Stimulated activated CD4-positive, alpha-beta T cell treated with anti-CD3 and anti-CD28 coated beads, Interleukin-15, amount 100 ng/mL, for 1 hour (primary cell): ENCODE measurements at places on chromosomes 2 and 18.

DNA sequence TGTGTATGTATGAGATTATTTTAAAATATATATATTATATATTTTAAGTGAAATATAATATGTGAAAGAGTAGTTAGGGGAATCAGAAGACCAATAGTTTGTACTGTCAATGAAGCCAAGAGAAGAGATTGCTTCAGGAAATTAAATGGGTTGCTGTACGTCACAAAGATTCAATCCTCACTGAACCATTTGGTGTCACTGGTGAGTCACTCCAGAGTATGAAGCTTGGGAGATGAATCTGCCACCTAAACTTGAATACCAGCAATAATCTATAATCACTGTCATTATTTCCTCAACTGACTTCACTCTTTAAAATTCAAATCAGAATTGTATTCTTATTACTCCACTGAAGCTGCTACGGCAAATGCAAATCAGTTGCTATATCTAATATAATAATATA is 41.9 kb upstream of the SCN9A start:
- no peak for DNase-seq

DNA sequence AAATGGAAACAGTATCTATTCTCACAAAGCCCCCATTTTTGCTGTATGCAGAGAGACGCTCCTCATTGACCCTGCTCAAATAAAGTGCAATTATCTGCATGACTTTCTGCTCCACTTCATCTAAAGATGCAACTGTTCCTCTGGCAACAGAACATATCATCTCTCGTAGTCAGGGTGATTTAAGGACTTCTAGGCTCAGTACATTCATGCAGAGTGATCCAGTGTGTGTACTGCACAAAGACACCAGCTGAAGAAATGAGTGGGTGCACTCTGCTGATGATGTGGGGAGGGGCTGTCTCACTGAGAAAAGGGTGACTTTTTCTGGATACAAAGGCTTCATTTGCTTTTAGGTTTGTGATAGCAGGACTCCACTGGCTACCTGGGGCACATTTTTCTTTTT is 355.2 kb downstream of the GALNT13 start:
- no peak for DNase-seq

DNA sequence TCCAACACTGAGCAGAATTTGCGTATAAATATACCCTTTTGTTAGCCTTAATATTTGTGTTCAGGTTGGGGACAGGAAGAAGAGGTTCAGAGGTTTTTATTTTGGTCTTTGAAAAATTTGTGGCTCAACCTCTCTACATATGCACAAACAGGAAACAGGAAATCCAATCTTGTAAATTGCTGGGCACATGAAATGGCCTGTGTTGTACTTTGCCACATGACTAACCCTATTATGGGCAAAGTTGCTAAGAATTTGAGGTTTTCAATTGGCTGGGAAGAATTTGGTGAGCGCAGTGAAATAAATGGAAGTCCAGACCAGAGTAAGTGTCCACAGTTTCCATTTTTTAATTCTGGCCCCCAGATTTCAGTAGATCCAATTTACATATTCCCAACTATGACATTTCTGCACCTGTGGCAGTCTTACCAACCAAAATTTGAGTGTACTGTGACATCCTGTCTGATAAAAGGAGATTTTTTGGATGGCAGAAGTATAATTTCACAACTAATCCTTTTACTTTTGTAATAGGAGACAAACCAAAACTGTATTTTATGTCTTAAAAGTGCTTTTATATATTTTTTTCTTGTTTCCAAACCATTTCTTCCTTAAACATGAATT is 63.6 kb downstream of the COX7A2L start:
- no peak for DNase-seq

GRCh38 chr2:188079196-188079595 is 212.5 kb upstream of the GULP1 start:
- no peak for DNase-seq

GRCh38 chr18:22981274-22982133 is 48.4 kb downstream of the RBBP8 start:
- no peak for DNase-seq

GRCh38 chr2:177698281-177698680 is 305.7 kb downstream of the AGPS start:
- DNase-seq = no peak

DNA sequence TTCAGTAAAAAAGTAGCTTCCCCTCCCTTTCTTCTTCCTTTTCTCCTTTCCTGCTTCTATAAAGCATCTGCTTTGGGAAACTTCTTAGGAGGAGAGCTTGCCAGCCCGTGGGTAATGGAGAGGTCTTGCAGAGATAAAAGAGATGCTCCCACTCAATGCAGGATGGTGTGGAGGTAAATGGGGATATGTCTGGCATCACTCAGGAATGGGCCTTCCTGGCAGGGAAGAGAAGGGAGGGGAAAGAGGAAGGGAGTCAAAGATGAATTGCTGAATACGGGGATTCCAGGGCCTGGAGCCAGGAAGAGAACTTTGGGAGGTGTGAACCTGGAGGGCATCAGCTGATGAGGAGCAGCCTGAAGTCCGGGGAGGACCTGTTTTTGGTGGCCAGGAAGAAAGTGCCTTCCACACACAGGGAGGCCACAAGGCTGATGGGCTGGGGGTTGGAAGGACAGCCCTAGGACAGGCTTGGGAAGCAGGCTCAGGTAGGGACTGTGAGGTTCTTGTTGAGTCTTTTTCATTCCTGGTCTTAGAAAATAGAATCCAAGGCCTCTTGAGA is 25.2 kb downstream of the IL1B start:
- DNase-seq = no peak

DNA sequence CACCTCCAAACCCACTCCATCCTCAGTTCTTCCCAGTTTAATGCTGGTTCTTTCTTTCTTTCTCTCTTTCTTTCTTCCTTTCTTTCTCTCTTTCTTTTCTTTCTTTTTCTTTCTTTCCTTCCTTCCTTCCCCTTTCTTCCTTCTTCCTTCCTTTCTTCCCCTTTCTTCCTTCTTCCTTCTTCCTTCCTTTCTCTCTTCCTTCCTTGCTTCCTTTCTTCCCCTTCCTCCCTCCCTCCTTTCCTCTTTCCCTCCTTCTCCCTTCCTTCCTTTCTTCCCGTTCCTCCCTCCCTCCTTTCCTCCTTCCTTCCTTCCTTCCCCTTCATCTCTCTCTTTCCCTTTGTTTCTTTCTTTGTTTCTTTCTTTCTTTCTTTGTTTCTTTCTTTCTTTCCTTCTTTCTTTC is 50.9 kb downstream of the PDCL3 start:
- no peak for DNase-seq

DNA sequence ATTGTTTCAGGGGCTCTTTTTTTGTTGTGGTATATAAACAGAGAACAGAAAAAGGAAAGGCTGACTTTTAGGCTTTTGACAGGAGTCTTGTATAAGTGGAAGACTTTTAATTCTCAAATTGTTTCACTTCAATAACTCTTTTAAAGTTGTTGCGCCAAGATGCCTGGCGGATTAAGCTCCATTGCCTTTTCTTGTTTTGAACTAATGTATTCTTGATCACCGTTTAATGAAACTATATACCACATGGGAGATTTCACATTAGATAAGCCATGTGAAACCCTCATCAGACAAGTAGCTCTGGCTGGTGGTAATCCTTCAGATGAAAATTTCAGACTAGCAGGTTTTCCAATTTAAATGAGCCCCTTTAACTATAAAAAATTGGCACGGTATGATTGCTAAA is 257.4 kb downstream of the CCDC178 start:
- DNase-seq = no peak

DNA sequence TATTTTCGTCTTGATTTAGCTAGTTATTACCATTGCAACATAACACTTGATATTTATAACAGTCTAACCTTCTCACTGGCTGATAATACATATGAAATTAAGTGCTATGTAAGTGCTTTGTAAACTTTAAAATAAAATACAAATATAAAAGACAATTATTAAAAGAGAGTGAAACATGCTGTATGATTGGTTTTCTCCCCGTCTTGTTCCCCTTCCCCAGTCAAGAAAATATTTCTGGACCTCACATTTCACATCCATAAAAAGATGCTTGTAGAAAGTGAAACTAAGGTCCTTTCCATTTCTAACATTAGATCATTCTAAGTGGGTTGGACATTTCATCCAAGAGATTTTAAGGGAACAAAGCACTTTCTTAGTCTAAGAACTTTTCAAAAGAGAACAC is 310.2 kb upstream of the LRATD1 start:
- DNase-seq = no peak

- no peak for DNase-seq
Observed at GRCh38 chr18:76507830-76508385, 12.9 kb upstream of the ZNF516 start.

DNA sequence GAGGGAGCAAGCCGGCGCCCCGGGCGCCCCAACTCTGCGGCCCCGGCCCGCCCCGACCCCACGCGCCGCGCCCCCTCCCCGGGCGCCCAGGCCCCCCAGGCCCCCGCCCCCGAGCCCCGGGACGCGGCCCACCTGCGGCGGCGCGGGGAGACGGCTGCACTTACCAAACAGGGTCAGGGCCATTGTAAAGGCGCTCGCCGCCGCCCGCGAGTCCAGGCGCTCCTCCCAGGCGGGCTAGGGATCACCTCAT is 526 bp downstream of the CHN1 start:
- no peak for DNase-seq

- no peak for DNase-seq
Observed at GRCh38 chr2:10272464-10272863, 30.2 kb upstream of the HPCAL1 start.

DNA sequence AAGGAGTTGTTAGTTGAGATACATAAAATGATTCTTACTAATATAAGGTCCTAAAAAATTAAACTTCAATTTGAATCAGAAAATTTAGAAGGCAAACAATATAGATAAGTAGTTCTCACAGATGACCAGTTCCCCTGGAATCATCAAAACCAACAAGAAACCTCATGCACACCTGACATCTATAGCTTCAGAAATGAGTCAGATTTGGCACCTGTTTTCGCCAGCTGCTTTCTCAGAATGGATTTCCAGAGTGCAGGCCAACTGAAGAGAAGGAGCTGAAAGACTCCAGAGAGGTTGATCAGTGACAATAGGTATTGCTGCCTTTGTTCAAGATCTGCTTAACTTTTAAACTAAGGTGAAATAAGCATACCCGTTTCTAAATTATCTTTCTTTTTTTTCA is 192.4 kb downstream of the RDH14 start:
- DNase-seq = no peak

- DNase-seq = no peak
Observed at GRCh38 chr2:30655660-30656059, 151.6 kb downstream of the CAPN13 start.

- no peak for DNase-seq
Observed at GRCh38 chr18:68847219-68847837, 49.4 kb downstream of the CCDC102B start.

DNA sequence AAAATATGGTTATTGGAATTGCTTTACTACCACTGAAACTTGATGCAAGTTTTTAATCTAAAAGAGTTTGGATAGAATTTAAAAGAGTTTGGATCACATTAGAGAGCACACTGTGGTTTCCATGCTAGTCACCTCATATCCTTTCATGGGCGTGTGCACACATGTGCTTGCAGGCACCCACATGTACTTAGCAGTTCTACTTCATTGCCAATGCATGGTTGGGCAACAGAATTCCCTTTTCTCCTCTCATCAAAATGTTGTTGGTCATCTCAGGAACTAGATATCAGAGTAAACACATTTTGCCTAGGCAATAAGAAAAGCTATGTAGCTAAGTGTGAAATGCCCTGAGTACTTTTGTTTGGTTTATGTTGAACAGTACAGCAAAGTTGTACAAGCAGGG is 254.1 kb upstream of the RASGRP3 start:
- DNase-seq = no peak

- DNase-seq = no peak
Observed at GRCh38 chr2:217977840-217978535, 24.8 kb downstream of the TNS1 start.

GRCh38 chr2:162521871-162522650 is 178.1 kb downstream of the GCA start:
- no peak for DNase-seq

- DNase-seq = no peak
Observed at GRCh38 chr2:108447947-108448677, 894 bp upstream of the GCC2 start.

- DNase-seq = peak; percentile 32
Observed at GRCh38 chr2:157404363-157404762, 39.5 kb downstream of the CYTIP start.

DNA sequence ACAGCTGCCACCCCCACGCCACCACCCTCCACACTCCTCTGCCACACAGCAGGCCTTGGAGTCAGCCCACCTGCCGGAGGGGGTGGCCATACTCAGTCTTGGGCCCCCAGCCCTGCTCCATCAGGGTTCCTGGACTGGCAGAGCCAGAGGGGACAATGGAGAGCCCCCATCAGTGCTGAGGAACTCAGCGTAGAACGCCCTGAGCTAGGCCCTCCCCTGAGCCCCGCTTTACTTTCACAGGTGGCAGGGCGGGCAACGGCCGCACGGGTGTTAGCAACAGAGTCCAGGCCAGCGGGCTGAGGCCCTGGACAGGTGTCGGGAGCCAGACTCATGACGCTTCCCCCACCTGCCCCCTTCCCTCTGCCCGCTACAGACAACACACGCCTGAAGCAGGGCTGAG is 47.1 kb downstream of the FOSL2 start:
- DNase-seq = no peak

- DNase-seq = no peak
Observed at GRCh38 chr2:200306196-200306930, at the start of gene SPATS2L. SPATS2L (plus strand) TSS chr2:200306693; CDS start chr2:200389245, 82,552 bp downstream.

- DNase-seq = no peak
Observed at GRCh38 chr2:102592601-102593000, 26.8 kb upstream of the SLC9A2 start.

DNA sequence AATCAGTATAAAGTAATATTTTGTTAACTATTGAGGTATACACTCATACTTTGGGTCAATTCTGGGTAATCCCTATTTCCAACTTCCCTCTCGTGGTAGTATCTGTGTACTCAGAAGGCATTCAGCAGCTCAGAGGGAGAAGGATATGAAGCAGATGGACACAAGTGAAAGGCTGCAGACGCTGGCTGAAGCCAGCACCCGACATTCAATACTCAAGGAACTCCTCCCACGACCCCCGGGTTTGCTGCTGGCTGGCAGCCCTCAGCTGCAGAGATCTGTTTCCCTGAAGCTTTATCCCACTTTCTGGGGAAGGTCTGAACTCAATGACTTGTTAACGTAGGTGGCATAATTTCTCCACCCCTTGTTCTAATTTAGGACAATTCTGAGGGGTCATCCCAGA is 847.3 kb upstream of the SOX11 start:
- no peak for DNase-seq

- DNase-seq = no peak
Observed at GRCh38 chr2:151260573-151261230, 961 bp downstream of the RBM43 start.

DNA sequence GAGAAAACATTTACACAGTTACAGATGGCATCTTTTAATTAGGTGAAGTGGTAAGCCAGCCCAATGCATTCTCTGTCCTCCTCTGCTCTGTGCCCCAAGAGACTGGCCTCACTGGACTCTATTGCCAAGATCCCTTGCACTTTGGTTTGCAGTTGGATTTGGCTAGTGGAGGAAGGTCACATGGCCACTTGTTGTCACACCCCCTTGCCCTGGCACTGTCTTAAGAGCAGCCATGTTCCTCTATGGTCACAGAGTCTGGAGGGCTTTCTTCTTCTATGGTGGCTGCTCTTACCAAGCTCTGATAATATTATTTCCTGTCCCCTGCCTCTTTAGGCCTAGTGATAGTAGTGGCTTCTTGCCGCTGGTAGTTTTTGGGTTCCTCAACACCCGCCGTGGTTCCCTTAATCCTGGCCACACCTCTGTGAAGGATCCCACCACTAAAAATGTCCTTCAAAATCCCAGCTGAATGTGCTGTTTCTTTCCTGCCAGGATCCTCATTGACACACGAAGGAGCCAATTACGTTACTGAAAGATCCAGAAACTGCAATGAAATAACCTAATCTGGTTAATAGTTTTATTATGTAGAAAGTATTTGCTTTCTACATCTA is 111.1 kb downstream of the CDC42EP3 start:
- DNase-seq = no peak

GRCh38 chr2:172012677-172013391 is 13.1 kb downstream of the METAP1D start:
- DNase-seq = no peak
